ENCODE measurements at places on chromosomes 5 and 9. TPM values are rescaled to one million over a fixed set of nuclear protein-coding genes. Genes with fewer than 3 reads are reported as not detected.

The ADCY2 gene
- total RNA-seq = not detected

DNA sequence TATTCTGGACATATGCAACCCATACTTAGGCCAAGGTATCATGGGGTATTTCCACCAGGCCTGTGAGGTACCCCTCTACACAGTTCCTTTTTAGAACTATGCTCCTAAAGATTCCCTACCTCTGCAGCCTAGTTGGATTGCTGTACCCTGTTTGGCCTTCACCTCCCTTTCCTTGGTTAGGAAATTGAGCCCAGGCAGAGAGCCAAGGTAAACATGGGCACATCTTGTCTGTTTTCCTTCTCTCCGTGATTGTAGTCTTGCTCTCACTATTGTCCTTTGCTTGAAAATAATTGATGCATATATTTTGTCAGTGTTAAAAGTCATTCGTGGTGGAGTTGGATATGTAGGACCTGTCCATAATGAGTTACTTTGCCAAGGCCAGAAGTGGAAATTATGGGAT lies 26.7 kb downstream of the BDP1 start:
- no peak overlapping the region for H3K27ac ChIP-seq
- no peaks in the 10 kb centered on the region for H3K4me1 ChIP-seq
- no peak overlapping the region for H3K4me3 ChIP-seq
- no peaks in the 10 kb centered on the region for H3K27me3 ChIP-seq
- no peak for DNase-seq

DNA sequence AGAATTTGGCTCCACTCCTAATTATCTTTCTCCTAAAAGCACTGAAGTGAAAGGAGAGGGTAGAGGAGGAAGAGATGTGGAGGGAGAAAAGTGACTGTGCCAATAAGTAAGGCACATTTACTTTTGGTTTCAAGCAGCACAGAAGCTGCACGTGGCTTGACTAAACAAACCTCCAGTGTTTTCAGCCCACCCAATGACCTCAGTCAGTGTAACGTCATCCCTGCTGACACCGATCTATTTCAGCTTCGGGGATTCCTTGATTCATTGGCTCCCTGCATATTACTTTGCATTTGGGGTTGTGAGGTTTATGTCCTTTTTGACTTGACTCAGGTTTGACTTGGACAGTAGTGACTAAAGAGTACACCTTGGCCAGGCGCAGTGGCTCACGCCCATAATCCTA lies 35.6 kb upstream of the NIM1K start:
- H3K27me3 ChIP-seq = no peaks in the 10 kb centered on the region
- peaks cover 10% of the 10 kb centered on the region for H3K36me3 ChIP-seq
- peak overlapping the region; percentile 31 for H3K27ac ChIP-seq
- H3K4me3 ChIP-seq = no peak overlapping the region

- no peaks in the 10 kb centered on the region for H3K4me1 ChIP-seq
- no peaks in the 10 kb centered on the region for H3K36me3 ChIP-seq
- no peak overlapping the region for H3K27ac ChIP-seq
- no peak overlapping the region for H3K4me3 ChIP-seq
- no peak for DNase-seq
- no peaks in the 10 kb centered on the region for H3K27me3 ChIP-seq
Measured at GRCh38 chr5:123181394-123181801, 92.4 kb downstream of the PRDM6 start.

GRCh38 chr5:169945831-169946261 lies 34.4 kb downstream of the INSYN2B start:
- no peak overlapping the region for H3K4me3 ChIP-seq
- no peak overlapping the region for H3K27ac ChIP-seq
- H3K27me3 ChIP-seq = no peaks in the 10 kb centered on the region
- DNase-seq = no peak
- peaks cover 10% of the 10 kb centered on the region for H3K4me1 ChIP-seq

GRCh38 chr5:151021746-151022145 lies 1.4 kb downstream of the GPX3 start:
- H3K27ac ChIP-seq = peak overlapping the region; percentile 39
- peaks cover 5% of the 10 kb centered on the region for H3K27me3 ChIP-seq
- no peak for DNase-seq
- H3K4me3 ChIP-seq = no peak overlapping the region

The LRRC14B gene
- total RNA-seq = not detected

- H3K27me3 ChIP-seq = no peaks in the 10 kb centered on the region
- H3K27ac ChIP-seq = peak overlapping the region; percentile 20
- H3K4me1 ChIP-seq = peaks cover 87% of the 10 kb centered on the region
- H3K4me3 ChIP-seq = peak overlapping the region; percentile 96
- H3K36me3 ChIP-seq = peaks cover 8% of the 10 kb centered on the region
- no peak for DNase-seq
Measured at GRCh38 chr9:33162721-33163311, 4.3 kb downstream of the B4GALT1 start.

- no peaks in the 10 kb centered on the region for H3K27me3 ChIP-seq
- peaks cover 6% of the 10 kb centered on the region for H3K36me3 ChIP-seq
- no peak overlapping the region for H3K4me3 ChIP-seq
- no peak for DNase-seq
Measured at GRCh38 chr5:176425791-176426190, 9.5 kb upstream of the CLTB start.

GRCh38 chr9:107819772-107820565 lies 330.4 kb upstream of the KLF4 start:
- no peak for DNase-seq
- H3K27ac ChIP-seq = no peak overlapping the region
- H3K36me3 ChIP-seq = no peaks in the 10 kb centered on the region
- no peaks in the 10 kb centered on the region for H3K4me1 ChIP-seq
- no peak overlapping the region for H3K4me3 ChIP-seq

GRCh38 chr9:91379426-91379825 lies 17.7 kb upstream of the AUH start:
- H3K4me3 ChIP-seq = no peak overlapping the region
- peaks cover 47% of the 10 kb centered on the region for H3K27me3 ChIP-seq
- H3K27ac ChIP-seq = no peak overlapping the region

GRCh38 chr5:392431-392988 lies 50.5 kb upstream of the EXOC3 start:
- peaks cover 50% of the 10 kb centered on the region for H3K4me1 ChIP-seq
- H3K36me3 ChIP-seq = peaks cover 17% of the 10 kb centered on the region
- H3K27me3 ChIP-seq = no peaks in the 10 kb centered on the region
- H3K27ac ChIP-seq = peak overlapping the region; percentile 92
- peak; percentile 94 for DNase-seq
- H3K4me3 ChIP-seq = peak overlapping the region; percentile 89

DNA sequence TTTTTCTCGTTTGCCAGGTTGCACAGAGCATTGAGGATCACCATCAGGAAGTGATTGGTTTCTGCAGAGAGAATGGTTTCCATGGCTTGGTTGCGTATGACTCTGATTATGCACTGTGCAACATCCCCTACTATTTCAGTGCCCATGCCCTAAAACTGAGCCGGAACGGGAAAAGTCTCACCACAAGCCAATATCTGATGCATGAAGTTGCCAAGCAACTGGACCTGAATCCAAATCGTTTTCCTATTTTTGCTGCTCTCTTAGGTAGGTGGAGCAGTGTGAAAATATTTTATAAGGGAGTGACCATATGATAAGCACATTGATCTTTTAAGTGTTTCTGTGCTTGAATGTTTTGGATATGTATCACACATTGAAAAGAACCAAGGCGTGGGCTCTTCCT lies 17.7 kb upstream of the FAM120AOS start:
- no peaks in the 10 kb centered on the region for H3K27me3 ChIP-seq
- H3K27ac ChIP-seq = peak overlapping the region; percentile 32
- no peak overlapping the region for H3K4me3 ChIP-seq
- peaks cover 67% of the 10 kb centered on the region for H3K4me1 ChIP-seq
- H3K36me3 ChIP-seq = peaks cover 14% of the 10 kb centered on the region

The TRPM3 gene
- not detected for total RNA-seq

- peaks cover 41% of the 10 kb centered on the region for H3K4me1 ChIP-seq
- no peaks in the 10 kb centered on the region for H3K36me3 ChIP-seq
- peak overlapping the region; percentile 70 for H3K27ac ChIP-seq
- no peak for DNase-seq
- no peaks in the 10 kb centered on the region for H3K27me3 ChIP-seq
Measured at GRCh38 chr9:133676450-133676849, 40.3 kb downstream of the DBH start.

The CNTLN gene
- 0.22 TPM for total RNA-seq

DNA sequence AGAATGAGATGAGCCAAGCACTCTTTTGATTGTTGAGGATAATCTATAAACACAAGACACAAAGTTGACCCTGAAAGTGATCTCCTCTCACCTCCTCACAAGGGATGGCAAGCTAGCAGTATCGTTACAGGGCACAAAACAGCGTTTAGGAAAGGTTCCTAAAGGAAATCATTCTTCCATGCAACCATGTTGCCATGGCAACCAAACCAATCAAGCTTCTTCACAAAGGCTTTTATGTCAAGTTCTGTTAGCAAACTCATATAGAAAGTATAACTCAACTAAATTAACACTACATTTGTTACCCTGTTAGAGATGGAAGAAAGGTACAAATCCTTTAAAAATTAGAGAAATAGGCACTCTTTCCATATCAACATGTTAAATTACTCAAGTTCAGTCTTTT lies 1016.8 kb upstream of the DMAC1 start:
- no peaks in the 10 kb centered on the region for H3K4me1 ChIP-seq
- H3K27ac ChIP-seq = no peak overlapping the region
- DNase-seq = no peak
- H3K4me3 ChIP-seq = no peak overlapping the region

DNA sequence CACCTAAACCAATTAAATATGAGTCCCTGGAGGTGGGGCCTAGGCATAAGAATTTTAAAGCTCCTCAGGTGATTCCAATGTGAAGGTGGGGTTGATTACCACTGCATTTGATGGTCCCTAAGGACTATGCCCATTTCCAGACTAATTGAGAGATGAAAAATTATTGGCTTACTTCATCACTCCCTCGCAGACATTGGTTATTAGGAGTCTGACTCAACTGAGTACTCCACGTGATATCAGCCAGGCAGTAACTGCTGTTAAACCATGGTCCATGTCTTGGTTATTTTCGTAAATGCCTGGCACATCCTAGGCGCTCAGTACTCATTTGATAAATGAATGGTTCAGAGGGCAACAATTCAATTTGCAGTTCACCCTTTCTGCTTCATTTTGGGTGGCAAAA lies 54.5 kb downstream of the PUM3 start:
- H3K36me3 ChIP-seq = peaks cover 49% of the 10 kb centered on the region
- DNase-seq = no peak
- H3K27me3 ChIP-seq = no peaks in the 10 kb centered on the region
- H3K27ac ChIP-seq = no peak overlapping the region

DNA sequence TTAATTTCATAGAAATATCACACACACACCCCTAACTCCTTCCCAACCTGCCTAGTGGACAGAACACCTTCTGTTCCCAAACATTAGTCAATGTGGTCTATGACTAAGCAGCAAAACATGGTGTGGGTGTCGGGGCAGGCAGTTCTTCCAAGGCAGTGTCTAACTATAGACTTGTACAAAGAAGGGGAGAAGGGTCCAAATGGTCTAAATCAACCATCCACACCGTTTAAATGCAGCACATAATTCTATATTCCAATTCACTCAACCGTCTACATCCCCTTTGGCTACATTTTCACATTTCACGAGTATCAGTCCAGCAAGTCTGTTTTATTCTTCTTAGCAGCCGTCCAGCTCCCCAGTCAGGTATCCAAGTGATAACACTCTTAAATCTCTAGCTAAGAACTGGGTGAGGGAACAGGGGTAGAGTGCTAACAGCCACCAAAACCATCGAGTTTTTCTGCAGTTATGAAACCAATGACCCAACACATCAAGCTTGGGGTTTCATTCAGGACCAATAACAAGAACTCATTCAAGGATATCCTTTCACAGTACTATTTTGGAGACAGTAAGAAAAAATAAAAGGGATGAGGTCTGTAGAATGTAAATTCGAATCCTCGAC lies 3.3 kb downstream of the ZNF608 start:
- no peaks in the 10 kb centered on the region for H3K36me3 ChIP-seq
- no peak overlapping the region for H3K4me3 ChIP-seq
- H3K27me3 ChIP-seq = peaks cover 20% of the 10 kb centered on the region
- no peak for DNase-seq

DNA sequence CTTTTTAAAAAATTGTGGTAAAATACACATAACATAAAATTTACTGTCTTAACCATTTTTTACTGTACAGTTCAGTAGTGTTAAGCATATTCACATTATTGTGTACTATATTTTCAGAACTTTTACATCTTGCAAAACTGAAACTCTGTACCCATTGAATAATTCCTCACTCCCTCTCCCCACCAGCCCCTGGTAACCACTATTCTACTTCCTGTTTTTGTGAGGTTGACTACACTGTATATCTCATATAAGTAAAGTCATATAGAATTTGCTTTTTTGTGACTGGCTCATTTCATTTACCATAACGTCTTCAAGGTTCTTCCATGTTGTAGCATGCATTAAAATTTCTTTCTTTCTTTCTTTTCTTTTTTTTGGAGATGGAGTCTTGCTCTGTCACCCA lies 87.0 kb downstream of the LNPEP start:
- DNase-seq = no peak
- H3K36me3 ChIP-seq = peaks cover 23% of the 10 kb centered on the region
- H3K27ac ChIP-seq = peak overlapping the region; percentile 38
- H3K4me1 ChIP-seq = peaks cover 17% of the 10 kb centered on the region

The MAMDC4 gene
- 11.7 TPM for total RNA-seq

GRCh38 chr5:33936381-33937016 lies at the start of gene RXFP3:
Gene RXFP3 (plus strand): TSS chr5:33936386. CDS start chr5:33936741, 355 bp downstream.
- no peak within 1 kb of the TSS for H3K27ac ChIP-seq
- peak within 1 kb of the TSS; percentile 47 for H3K4me3 ChIP-seq
- no peaks in the 10 kb centered on the region for H3K36me3 ChIP-seq
- peaks cover 9% of the 10 kb centered on the region for H3K4me1 ChIP-seq
- peaks cover 81% of the 10 kb centered on the region for H3K27me3 ChIP-seq
- no peak for DNase-seq

- H3K4me1 ChIP-seq = peaks cover 13% of the 10 kb centered on the region
- no peaks in the 10 kb centered on the region for H3K27me3 ChIP-seq
- H3K36me3 ChIP-seq = no peaks in the 10 kb centered on the region
- H3K27ac ChIP-seq = no peak overlapping the region
- no peak overlapping the region for H3K4me3 ChIP-seq
Measured at GRCh38 chr5:120388016-120388781, 75.9 kb upstream of the PRR16 start.

DNA sequence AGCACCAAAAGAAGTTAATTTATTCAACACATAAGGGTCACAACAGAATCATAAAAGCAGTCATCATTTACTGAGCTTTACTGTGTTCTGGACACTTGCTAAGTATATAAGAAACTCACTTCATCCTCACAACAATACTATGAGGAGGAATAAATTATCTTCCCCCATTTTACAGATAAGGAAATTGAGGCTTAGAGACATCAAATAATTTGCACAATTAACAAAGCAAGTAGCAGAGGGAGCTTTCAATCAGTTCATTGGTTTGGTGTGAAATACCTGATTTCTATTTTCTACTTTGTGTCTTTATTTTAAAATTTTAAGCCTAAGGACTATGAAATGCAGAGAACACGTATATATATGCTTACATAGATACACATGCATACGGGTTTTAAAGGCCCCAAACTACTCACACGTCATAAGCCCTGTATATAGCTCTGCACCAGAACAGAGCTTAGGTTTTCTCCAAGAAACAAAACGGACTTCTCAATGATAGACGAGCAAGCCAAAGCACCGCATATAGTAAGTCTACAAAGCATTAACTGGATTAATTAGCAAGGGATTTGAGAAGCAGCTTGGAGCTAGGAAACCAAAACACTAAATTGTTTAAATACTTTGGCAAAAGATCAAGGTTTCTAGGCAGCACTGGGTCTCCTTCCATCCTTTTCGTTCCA lies 95.6 kb downstream of the DENND1A start:
- peaks cover 14% of the 10 kb centered on the region for H3K36me3 ChIP-seq
- no peak for DNase-seq
- H3K4me3 ChIP-seq = peak overlapping the region; percentile 16
- H3K4me1 ChIP-seq = peaks cover 19% of the 10 kb centered on the region

The PTAR1 gene
- 75.0 TPM for total RNA-seq

The PKN3 gene
- total RNA-seq = 22.9 TPM

- H3K27me3 ChIP-seq = no peaks in the 10 kb centered on the region
- no peak for DNase-seq
Measured at GRCh38 chr5:143196601-143197259, 206.8 kb downstream of the NR3C1 start.

The TLX3 gene
- total RNA-seq = not detected

The BARX1 gene
- total RNA-seq = 1.7 TPM

Measured in activated T-cell treated with anti-CD3 and anti-CD28 coated beads, Interleukin-2, amount 50 U/mL, for 72 hours (primary cell).